Stimulated activated CD4-positive, alpha-beta T cell treated with anti-CD3 and anti-CD28 coated beads, TNF-alpha, amount 100 ng/mL, for 24 hours (primary cell): ENCODE measurements at places on chromosomes 4 and X.

- no peak for DNase-seq
These were observed 294.1 kb downstream of the ARHGAP24 start for GRCh38 chr4:85769009-85769408.

GRCh38 chrX:65920620-65921019 is 119.3 kb downstream of the VSIG4 start:
- no peak for DNase-seq

DNA sequence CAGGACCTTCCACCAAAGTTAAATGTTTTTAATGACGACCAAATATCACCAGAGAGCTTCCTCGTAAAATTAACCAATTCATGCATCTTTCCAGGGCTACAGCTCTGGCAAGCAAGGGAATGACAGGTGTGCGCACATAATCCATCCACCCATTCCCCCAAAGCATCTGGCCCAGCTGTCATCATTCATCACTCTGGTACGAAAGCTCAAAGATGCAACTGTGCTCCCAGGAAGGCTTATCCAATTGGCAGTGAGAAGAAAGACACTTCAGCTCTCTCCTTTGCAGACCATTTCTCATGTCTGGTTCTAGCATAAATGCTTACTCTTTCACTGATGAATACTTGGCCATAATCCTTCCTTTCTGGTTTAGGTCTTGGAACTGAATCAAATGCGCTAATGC is 139.2 kb downstream of the NSUN7 start:
- DNase-seq: no peak

DNA sequence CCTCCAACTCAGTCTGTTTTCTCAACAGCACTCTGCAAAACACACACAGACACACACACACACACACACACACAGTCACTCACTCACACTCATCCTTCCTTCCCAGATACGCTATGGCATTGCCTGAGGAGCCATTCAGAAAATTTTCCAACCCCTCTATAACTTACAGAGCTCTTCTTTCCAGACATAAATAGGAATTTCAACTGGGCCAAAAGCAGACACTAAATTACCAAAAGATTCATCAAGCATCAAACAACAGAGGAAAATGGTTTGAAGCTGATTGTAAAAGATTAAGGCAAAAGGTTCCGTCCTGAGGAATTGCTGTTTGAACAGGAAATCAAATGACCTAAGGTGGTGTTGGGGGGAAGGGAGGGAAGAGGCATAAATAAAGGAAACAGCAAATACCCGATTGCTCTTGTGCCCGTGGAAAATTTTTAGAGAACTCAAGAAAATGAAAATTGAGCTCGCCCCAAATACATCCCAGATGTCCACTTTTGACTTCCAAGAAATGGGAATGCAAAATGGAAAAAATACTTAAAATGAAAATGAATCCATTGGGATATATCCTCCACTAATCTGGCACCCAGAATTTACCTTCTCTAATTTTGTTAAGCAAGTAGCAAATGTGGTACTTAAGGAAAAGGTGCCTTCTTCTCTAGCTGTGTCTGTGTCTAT is 183.6 kb downstream of the QDPR start:
- no peak for DNase-seq

DNA sequence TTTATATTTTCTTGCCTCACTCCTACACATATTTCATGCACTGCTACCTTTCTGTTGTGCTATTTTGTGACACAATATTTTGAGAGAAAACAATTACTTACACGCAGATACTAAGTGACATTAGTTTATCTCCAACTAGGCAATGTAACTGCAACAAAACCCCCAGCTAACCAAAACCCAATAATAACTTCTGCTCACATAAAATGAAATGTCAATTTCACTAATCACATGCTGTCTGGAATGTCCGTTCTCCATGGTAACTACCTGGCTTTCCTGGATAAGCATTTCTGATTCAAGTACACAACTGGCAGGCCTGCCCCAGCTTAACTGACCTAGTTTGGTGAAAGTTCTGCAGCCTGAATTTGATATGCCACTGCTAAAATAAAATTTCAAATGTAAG is 313.5 kb downstream of the TMA16 start:
- no peak for DNase-seq

GRCh38 chr4:911871-912490 is 20.1 kb downstream of the GAK start:
- DNase-seq: no peak

DNA sequence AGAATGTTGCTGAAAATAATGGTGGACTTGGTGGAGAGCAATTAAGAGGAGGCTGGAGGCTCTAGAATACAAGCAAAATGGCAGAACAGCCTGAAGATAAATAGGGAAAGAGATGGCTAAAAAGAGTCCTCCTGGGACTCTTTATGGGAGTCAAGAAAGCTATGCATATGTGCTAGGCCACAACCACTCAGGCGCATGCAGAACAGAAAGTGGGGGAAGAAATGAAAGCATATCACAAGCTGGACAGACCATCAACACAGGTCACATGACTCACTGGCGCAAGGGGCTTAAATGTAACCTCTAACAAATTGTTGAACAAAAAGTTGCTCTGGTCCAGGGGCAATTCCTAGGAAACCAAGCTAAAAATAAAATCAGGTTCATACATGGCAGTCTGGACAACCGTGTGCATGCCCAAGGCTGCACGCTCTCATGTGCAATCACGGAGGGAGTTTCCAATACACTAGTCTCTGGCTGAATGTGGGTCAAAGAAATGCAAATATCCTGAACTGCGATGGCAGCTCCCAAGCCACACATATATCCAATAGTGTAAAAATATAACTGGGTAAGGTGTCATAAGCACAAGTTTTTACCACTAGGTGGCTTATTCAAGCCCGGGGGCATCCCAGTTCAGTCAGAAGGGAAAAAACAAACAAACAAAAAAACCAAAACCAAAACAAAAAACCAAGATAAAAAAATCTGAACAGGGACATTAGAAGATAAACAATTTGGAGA is 45.4 kb downstream of the ZNF711 start:
- DNase-seq: no peak

- DNase-seq: no peak
These were observed 41.3 kb downstream of the LRBA start for GRCh38 chr4:150973626-150974251.

- no peak for DNase-seq
These were observed 837 bp downstream of the DCHS2 start for GRCh38 chr4:154490583-154491340.

GRCh38 chr4:141467225-141467624 is 169.2 kb upstream of the IL15 start:
- DNase-seq: no peak
